ENCODE measurements at places on chromosomes 6 and 20.

GRCh38 chr6:33163540-33163939, 28.7 kb downstream of the COL11A2 start:
- no peak for DNase-seq

- no peak for DNase-seq
Measured at GRCh38 chr20:37529214-37529967, 1.7 kb upstream of the BLCAP start.

DNA sequence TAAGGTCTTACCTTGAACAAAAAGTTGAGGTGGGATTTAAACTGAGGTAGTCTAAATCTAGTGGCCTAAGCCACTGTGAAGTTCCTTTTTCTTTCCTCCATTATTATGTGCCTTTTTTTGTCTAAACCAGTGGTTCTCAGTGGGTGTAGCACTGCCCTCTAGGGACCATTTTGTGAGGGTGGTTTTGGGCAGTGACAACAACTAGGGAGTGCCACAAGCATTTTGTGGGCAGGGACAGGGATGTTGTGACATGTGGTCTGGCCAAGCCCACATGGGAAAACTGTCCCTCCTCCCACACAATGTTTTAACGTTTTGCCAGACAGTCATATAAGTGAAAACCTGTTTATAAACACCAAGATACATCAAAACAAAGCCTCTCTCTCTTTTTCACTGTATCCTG, 899.4 kb upstream of the FLRT3 start:
- no peak for DNase-seq

- no peak for DNase-seq
Measured at GRCh38 chr6:142918339-142919042, 26.5 kb downstream of the HIVEP2 start.

- no peak for DNase-seq
Measured at GRCh38 chr20:55159230-55159629, 683.8 kb downstream of the DOK5 start.

DNA sequence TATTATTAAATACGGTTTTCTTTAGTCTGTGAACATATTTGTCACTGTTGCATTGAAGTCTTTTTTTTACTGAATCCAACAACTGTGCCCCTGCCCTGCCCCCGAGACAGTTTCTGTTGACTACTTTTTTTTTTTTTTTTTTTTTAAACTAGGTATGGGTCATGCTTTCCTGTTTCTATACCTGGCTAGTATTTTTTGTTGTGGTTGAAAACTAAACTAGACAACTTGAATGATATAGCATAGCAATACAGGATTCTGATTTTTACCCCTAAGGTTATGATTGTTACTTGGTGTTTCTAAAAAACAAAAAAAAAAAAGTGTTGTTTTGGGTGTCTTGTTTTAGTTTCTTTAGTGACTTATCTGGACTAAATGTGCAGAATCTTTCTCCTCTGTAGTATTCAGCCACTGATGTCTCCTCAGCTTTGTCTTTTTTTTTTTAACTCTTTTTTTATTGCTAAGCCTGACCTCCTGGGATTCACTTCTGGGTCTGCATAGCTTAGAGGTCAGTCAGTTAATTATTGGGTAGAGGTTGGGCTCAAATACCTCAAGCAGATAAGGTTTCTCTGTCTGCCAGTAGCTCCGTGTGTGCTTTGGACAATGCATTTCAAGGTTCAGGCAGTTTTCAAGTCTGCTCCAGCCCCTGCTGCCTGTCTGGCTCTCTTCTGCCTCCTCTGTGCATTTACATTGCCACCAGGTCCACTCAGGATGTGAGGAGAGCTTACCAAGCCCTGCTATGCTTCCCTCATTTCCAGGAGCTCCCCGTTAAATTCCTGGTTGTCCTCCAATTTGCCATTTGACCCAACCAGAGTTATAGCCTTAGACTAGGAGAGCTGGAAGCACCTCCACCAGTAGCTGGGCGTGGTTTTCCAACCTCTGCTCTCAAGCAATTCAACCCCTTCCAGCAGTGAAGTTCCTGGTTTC, 91.4 kb downstream of the SYNDIG1 start:
- no peak for DNase-seq

DNA sequence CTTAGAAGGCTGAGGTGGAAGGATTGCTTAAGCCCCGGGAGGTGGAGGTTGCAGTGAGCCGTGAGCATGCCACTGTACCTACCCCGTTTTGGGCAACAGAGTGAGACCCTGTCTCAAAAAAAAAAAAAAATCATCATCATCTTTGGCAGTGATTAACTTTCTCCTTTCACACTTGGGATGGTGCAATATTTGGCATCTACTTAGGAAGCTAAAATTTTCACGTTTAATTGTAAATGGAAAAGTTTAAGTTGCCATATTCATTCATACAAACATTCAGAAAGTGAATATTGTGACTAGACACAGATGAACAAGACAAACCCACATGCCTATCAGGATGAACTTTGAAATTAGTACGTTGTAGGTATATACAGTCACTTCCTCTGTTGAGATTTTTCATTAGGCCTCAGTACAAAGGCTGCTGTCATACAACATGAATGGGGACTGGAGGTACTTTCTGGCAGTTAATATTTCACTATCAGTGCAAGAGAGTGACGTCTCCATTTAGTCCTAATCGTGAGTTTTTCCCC, 10.3 kb downstream of the TOP1 start:
- no peak for DNase-seq

- DNase-seq = no peak
Measured at GRCh38 chr6:21636876-21637275, 43.3 kb downstream of the SOX4 start.

- no peak for DNase-seq
Measured at GRCh38 chr6:19024737-19025136, 637.6 kb downstream of the RNF144B start.

DNA sequence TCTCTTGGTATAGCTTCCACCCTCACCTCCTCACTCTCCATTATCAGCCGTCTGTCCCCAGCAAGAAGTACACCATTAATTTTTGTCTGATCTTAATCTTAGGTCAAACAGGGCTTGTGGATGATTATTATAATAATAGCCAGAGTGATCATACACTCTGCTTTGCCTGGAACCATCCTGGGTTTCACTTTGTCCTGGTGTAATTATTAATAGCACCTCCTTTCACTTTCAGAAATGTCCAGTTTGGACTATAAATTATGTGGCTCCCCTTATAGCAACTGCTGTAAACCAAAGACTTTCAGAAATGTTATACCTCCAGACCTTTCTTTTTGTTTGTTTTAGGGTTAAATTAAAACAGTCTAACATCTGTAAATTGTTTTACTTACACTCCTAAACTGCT, 951 bp upstream of the TRIM31 start:
- no peak for DNase-seq

DNA sequence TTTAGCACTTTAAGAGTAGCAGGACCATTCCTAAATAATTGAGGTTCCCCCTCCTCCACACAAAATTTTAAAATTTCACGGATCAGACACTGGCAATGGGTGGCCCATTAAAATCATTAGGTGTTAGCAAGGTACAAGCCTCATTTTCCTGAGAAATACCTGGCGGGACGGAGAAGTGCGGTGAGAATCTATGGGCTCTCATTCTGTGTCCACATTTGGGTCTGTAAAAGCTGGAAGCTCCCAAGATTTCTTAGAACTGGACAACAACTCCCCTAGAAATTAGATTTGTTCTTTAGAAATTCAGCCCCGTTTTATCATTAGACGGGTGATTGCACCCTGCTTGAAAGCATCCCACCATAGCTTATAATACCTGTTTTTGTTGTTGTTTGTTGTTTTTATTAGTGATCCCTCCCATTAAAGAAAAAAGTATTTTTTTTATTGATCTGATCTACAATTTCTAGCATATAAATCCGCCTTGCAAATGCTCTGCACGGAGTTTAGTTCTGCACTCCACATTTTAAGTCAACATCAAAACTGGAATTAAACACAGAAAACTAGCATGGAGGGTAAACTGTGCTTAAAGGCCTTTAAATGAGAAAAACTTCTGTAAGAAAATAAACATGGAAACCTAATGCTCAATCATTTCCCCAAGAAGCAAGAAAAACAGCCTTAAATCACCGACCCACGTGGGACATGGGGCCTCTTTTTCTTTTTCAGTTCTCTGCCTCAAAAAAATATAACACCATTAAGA, 5.7 kb downstream of the SIM1 start:
- no peak for DNase-seq

GRCh38 chr20:35606127-35606526, 9.5 kb upstream of the SPAG4 start:
- DNase-seq = no peak

DNA sequence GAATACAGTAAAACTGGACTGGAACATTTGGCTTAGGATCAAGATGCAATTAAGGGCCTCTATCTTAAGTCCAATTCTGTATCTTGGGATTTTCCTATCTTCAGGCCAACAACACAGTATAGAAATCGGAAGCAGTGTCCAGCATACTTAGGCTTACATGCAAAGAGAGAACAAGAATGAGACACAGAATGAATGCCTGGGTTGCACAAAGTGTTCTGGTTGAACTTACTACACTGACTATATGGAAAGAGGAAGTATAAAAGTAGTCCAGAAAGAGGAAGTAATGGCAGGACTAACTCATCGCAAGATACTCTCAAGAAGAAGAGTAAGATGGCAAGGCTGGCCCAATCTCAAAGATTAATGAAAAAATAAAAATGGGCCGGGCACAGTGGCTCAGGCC, 87.6 kb downstream of the BTBD9 start:
- DNase-seq = no peak

DNA sequence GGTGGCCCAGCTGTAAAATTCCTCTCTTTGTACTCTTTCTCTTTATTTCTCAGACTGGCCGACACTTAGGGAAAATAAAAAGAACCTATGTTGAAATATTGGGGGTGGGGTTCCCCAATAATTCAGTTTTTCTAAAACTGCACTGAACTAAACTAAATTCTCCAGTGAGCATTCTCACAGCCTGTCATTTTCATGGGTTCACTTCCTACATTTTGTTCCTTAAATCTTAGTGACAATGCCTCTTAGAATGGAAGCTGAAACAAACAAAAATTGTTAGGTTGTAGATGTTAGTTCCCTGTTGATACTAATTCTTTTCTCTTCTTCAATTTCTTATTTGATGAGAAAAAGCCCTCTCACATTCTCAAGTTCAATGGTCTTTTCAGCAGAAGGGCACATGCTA, 35.8 kb upstream of the IFNGR1 start:
- no peak for DNase-seq

GRCh38 chr20:64244870-64245603, 10.5 kb upstream of the PCMTD2 start:
- DNase-seq = no peak

GRCh38 chr6:127547215-127547614, 28.1 kb upstream of the MTCL3 start:
- DNase-seq = peak; percentile 19

GRCh38 chr20:15851576-15852215, 721.6 kb downstream of the KIF16B start:
- DNase-seq = no peak

- no peak for DNase-seq
Measured at GRCh38 chr20:40160097-40160550, 528.9 kb downstream of the MAFB start.

DNA sequence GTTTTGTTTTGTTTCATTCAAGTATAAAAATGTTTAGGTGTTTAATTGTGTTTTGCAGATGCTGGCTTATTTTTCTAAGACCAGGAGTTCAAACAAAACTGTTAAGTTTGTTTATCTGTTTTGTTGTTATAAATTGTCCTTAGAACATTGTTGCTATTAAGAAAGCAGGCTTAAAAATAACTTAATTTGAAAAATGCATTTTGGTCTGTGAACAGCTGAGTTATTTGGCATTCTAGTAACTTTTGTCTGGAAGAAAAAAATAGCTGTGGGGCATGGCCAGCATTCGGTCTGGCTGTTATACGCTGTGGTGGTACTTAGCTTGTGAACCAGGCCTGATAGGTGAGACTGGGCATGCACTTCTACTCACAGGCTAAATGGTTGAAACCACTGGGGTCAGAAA, 37.8 kb downstream of the SLX4IP start:
- no peak for DNase-seq
